ENCODE measurements at places on chromosomes 2 and 18.

GRCh38 chr2:29606104-29607037 lies 315.0 kb downstream of the ALK start:
- no peak overlapping the region for H3K27ac ChIP-seq
- no peak overlapping the region for H3K4me3 ChIP-seq
- no peaks in the 10 kb centered on the region for H3K4me1 ChIP-seq
- no peaks in the 10 kb centered on the region for H3K27me3 ChIP-seq
- H3K36me3 ChIP-seq: no peaks in the 10 kb centered on the region

DNA sequence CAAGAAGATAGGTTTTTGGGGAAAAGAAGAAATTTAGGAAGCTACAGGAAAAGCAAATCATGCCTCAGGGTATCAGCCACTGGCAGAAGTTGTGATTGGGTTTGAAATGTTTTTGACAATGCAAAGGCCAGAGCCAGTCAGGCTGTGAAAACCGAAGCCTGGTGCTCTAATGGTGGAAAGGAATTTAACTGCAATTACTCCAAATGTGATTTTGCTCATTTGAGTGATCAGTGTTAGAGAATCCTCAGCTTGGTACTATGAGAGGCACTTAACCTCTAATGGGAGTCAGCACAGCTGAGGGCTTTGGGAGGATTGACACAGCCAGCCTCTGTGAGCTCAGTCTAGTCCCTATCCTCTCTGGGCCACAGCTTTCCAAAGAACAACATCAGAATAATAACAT lies 176.5 kb downstream of the LRRTM1 start:
- no peaks in the 10 kb centered on the region for H3K36me3 ChIP-seq
- no peak overlapping the region for H3K4me3 ChIP-seq
- no peak for DNase-seq
- H3K4me1 ChIP-seq: peaks cover 19% of the 10 kb centered on the region
- H3K27me3 ChIP-seq: no peaks in the 10 kb centered on the region

DNA sequence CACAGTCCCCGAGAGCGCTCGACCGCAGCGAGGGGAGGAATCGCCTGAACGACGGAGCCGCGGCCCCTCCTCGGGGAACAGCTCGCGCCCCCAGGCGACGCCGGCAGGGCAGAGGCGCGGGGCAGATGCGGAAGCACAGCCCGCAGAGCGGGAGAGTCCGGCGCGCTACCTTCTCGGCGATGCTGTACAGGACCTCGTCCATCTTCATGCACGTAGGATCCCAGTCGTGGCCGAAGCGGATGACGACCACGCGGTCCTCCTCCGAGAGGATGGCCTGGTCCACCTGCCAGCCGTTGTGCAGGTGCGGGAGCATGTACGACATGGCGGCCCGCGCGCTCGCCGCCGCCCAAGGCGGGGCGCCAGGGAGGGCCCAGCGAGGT lies 302 bp downstream of the TXNL4A start:
- peak overlapping the region; percentile 96 for H3K27ac ChIP-seq
- H3K4me1 ChIP-seq: peaks cover 23% of the 10 kb centered on the region
- no peaks in the 10 kb centered on the region for H3K27me3 ChIP-seq
- no peaks in the 10 kb centered on the region for H3K36me3 ChIP-seq
- DNase-seq: peak; percentile 66

DNA sequence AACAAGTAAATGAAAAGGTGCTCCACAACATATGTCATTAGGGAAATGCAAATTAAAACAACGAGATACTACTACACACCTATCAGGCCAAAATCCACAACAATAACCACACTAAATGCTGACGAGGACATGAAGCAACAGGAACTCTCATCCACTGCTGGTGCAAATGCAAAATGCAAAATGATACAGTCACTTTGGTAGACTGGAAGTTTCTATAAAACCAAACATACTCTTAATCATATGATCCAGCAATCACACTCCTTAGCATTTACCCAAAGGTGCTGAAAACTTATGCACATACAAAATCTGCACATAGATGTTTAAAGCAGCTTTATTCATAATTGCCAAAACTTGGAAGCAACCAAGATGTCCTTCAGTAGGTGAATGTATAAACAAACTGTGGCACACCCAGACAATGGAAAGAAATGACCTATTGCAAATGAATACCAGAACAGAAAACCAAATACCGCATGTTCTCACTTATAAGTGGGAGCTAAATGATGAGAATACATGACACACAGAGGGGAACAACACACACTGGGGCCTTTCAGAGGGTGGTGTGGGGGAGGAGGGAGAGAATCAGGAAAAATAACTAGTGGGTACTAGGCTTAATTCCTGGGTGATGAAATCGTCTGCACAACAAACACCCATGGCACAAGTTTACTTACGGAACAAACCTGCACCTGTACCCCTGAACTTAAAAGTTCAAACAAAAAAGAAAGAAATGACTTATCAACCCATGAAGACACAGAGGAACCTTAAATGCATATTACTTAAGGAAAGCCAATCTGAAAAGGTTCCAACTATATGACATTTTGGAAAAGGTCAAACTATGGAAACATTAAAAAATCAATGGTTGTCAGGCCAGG lies 80.4 kb downstream of the ASXL2 start:
- no peaks in the 10 kb centered on the region for H3K4me1 ChIP-seq
- H3K36me3 ChIP-seq: no peaks in the 10 kb centered on the region
- no peak for DNase-seq

DNA sequence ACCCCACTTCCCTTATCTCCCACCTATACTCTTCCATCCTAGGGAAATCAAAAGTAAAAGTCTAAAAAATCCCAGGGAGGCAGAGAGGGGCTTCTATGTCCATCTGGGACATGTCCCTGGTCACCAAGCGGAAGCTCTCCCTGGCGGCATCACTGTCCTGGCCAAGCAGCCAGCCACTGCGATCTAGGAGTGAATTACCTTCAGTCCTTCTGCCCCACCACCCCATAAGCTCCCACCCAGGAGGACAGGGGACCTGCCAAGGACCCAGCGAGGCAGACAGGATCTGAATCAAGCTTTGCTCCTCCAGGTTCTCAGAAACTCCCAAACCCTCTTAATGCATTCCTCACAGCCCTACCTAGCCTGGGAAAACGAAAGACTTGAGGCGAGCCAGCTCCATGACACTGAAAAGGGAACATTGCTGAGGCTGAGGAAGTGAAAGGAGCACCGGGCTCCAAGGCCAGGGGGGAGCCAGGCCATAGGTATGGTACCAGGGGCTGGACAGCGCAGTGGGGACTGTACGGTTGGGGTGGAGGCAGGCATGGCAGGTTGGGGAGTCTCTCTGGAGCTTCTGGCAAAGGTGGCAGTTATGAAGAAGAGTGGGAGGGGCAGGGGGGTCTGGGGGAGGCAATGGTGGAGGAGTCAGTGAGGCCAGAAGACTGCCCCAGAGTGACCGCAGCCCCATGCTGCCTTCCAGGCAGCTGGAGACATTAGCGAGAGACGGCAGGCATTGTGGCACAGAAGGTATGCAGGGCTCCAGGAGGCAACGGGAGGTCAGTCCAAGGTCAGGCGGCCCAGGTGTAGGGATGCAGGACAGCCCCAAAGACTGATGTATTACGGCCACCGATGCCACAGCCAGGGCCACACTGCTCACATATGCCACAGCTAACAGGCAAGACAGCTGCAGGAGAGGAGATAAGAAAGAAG lies 2.7 kb upstream of the SLC23A3 start:
- no peak for DNase-seq
- peaks cover 14% of the 10 kb centered on the region for H3K4me1 ChIP-seq
- H3K27ac ChIP-seq: no peak overlapping the region
- no peaks in the 10 kb centered on the region for H3K36me3 ChIP-seq
- no peaks in the 10 kb centered on the region for H3K27me3 ChIP-seq

- no peak for DNase-seq
- no peak overlapping the region for H3K27ac ChIP-seq
- H3K4me3 ChIP-seq: no peak overlapping the region
- no peaks in the 10 kb centered on the region for H3K4me1 ChIP-seq
- no peaks in the 10 kb centered on the region for H3K27me3 ChIP-seq
Measured at GRCh38 chr2:168119515-168120141, 127.8 kb downstream of the STK39 start.

DNA sequence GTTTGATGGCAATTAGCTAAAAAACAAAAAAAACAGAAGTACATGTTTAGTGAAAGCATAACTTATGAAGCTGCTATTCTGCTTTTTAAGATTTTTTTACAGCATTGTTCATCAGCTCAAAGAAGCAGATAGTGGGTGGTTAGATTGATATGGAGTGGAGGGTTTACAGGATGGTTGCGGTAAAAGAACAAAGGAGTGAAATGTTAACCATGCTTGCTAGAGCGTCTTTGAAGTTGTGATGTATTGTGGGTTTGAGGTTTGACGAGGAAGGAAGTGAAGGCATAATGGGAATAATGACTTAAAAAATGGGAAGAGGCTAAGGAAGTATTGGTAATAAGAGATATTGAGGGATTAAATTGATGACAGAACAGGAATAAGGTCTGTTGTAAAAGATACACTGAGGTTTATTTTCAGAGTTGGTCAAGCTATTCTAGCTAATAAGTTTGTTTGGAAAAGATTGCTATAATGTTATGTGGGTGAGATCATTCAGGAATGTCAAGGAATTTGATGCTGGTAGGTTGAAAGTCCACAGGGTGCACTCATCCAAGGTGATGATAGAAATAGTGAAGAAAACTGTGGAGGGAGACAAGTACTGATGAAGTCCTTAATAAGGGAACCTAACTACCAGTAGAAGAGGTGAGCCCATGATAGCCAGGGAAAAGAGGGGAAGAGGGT lies 14.6 kb downstream of the SPOPL start:
- H3K4me3 ChIP-seq: no peak overlapping the region
- no peak overlapping the region for H3K27ac ChIP-seq
- no peaks in the 10 kb centered on the region for H3K36me3 ChIP-seq
- no peaks in the 10 kb centered on the region for H3K27me3 ChIP-seq
- DNase-seq: no peak
- H3K4me1 ChIP-seq: no peaks in the 10 kb centered on the region

GRCh38 chr2:9758741-9759140 lies 84.5 kb upstream of the TAF1B start:
- no peak overlapping the region for H3K4me3 ChIP-seq
- peaks cover 20% of the 10 kb centered on the region for H3K4me1 ChIP-seq
- DNase-seq: no peak
- H3K36me3 ChIP-seq: no peaks in the 10 kb centered on the region

- no peak overlapping the region for H3K27ac ChIP-seq
- no peaks in the 10 kb centered on the region for H3K36me3 ChIP-seq
- H3K4me3 ChIP-seq: no peak overlapping the region
- DNase-seq: no peak
Measured at GRCh38 chr2:42096869-42097591, 49.2 kb downstream of the PKDCC start.

GRCh38 chr18:46133534-46133933 lies 29.3 kb downstream of the HAUS1 start:
- H3K36me3 ChIP-seq: peaks cover 16% of the 10 kb centered on the region
- DNase-seq: no peak
- no peak overlapping the region for H3K27ac ChIP-seq
- no peak overlapping the region for H3K4me3 ChIP-seq

GRCh38 chr2:200471324-200471848 lies 38.5 kb downstream of the KCTD18 start:
- peaks cover 10% of the 10 kb centered on the region for H3K36me3 ChIP-seq
- no peak overlapping the region for H3K4me3 ChIP-seq
- no peaks in the 10 kb centered on the region for H3K27me3 ChIP-seq

Data from transverse colon (tissue), 4 donors.